Stimulated activated CD4-positive, alpha-beta T cell treated with anti-CD3 and anti-CD28 coated beads, Interleukin-4, amount 100 ng/mL, for 48 hours (primary cell): ENCODE measurements at places on chromosomes 2 and 18.

DNA sequence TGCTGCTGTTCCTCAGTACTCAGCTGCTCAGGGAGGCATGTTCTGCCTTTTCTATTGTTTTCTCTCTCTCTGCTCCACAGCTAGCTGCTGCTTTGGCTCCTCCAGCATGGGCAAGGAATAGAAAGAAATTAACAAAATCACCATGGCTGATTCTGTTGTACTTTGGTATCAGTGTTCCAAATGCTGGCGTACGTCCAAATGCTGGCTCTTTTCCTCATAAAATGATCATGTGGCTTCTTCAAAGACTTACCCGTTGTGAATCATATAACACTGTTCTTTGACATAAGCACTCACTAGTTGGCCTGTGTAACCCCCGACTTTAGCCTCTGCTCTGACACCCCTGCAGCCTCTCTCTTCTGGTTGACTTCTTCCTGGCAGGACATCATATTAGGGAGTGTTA lies 547.6 kb downstream of the CPS1 start:
- DNase-seq: no peak

- no peak for DNase-seq
Observed at GRCh38 chr2:40436093-40436475, 15.8 kb downstream of the SLC8A1 start.

DNA sequence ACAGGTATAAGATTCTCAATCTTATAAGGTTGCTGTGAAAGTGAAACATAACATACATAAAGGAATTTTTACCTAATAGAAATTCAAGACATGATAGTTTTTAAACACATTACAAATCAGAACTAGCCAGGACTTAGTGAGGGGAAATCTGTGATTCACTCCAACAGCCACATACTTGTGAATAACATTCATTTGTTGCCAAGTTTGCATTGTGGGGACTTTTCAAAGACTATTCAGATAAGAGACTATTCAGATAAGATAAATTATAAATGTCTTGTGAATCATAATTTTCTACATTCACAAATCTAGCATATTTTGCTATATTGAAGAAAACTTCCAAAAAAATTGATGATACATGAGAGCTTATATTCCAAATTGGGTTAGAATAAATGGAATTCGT lies 345.3 kb upstream of the CDH20 start:
- DNase-seq: no peak

DNA sequence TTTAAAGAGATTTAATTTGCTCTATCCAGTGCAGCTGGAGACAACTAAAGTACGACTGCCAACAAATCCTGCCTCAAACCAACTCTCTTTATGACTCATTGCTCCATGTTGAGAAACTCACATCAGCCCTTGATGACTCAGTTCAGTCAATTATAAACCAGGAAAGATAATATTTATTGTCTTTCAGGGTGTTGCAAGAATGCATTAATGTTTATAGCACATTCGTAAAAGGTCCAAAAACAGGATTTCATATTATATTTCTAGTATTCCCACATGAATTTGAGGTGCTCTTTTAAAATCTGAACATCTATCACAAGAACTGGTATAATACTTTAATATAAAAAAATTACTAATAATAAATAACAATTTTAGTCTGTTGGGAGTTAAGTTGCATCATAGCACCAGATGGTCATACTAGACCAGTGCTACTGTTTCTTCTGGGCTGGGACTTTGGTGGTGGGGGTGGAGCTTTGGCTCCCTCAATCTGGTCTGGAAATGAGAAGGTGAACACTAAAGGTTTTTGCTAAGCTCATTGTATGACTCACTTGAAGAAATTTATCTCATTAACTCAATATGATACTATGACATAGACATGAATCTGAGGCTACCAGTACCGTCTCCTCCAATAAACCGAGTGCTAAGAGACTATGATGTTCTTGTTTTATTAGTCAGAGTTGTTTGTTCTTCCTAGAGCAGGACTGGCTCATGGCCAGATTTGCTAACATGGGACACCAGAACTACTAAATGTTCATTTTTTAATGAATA lies 26.6 kb upstream of the MAP3K20 start:
- peak; percentile 36 for DNase-seq

GRCh38 chr18:27361477-27361876 lies 176.4 kb upstream of the CHST9 start:
- DNase-seq: no peak

DNA sequence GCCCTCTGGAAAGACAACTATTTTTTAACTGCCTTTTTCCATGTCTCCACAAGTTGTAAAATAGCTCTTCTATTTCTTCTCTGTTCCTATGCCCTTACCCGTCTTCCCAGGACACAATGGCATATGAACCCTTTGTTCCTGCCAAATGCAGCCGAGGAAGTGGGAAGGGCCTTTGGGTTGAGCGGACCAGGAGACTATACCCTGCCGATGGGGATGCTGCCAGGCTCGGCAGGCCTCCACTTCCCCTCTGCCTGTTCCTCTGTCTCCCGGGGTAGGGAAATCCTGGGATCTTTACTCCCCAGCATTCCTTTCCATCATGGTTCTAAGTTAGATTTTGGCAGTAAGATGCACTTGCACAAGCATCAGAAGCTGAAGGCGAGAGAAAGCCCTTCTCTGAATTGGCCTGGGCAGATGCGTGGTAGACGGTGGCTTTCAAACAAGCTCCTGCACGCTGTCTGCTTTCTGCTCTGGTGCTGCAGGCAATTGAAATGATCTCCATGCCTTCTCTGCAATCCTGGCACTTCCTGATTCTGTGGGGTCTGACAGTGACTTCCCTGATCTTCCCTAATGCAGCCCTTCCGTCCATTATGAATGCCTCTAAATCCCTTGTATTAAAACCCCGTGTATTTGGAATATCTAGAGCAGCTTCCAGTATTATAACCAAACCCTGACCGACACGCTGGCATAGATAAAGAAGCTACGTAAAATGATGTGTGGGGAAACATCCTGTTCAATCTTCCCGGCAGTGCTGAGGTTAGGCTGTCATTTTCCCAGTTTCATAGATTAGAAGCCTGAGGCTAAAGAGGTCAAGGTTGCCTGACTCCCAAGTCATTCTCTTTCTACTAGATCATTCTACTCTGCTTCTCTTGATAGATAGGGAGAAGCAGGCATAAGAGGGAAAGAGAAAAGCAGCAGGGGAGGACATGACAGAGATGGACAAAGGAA lies 69.8 kb downstream of the MCFD2 start:
- no peak for DNase-seq

GRCh38 chr2:133690780-133691179 lies 122.5 kb upstream of the NCKAP5 start:
- no peak for DNase-seq

- no peak for DNase-seq
Observed at GRCh38 chr2:212943351-212943750, 208.1 kb downstream of the IKZF2 start.

GRCh38 chr2:25377822-25378421 lies 36.2 kb upstream of the DNMT3A start:
- DNase-seq: no peak

GRCh38 chr2:201260302-201260800 lies at the start of gene CASP8:
CASP8 (plus strand) TSS chr2:201260536; CDS start chr2:201266487, 5,951 bp downstream.
- no peak for DNase-seq

GRCh38 chr2:171147081-171147480 lies 13.6 kb downstream of the TLK1 start:
- DNase-seq: no peak

DNA sequence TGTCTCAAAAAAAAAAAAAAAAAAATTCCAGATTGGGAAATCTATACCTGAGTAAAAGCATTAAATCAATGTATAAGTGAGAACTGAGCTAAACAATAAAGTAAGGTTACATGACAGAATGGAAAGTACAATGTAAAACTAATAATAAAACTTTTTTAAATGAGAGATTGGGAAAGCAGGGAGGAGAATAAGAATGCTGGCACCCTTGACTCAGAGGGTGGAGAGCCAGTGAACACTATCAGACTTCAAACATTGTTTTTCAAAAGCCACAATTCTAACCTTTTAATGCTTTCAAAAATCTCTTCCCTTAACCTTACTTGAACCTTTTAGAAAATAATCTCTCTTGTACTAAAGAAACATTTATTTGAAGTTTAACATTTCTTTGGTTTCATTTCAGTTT lies 63.5 kb downstream of the TBC1D8 start:
- no peak for DNase-seq

DNA sequence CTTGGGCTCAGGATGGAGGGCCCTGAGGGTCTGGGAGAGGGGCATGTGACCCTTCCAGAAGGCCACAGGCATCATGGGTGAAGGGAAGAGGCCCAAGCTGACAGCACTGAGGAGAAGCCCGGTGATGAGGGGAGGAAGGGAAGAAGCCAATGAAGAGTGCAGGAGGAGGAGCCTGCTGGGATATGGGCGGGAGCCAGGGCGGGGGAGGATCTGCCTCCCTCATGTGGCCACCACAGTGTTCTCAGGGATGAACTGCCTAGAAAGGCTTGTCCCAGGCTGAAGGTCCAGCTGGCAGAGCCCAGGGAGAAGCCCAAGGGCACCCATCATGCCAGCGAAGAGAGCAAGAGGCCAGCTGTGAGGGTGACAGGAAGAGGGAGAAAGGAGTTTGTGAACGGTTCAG lies 24.6 kb upstream of the PLB1 start:
- DNase-seq: no peak

GRCh38 chr2:156434461-156435291 lies 1.5 kb upstream of the GPD2 start:
- no peak for DNase-seq

DNA sequence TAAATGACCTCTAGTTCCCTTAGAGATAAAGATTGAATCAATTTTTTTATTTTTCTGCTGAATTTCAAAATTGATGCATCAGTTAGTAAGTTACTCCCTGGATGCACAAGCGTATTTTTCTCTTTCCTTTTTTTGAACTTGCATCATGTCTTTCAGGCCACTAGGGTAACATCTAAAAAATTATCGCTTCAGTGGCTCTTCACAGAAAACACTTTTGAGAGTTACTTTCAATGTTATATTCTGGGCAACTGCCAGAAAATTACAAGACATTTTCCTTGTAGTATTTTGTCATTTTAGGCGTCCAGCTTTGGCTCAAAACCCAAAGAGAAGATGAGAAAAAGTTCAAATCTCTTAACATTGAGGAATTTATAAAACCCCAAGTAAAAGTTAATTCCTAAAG lies 59.8 kb downstream of the DSEL start:
- DNase-seq: no peak

GRCh38 chr18:31190919-31191318 lies 28.3 kb upstream of the DSC1 start:
- no peak for DNase-seq

GRCh38 chr2:27893006-27893405 lies 2.5 kb downstream of the BABAM2 start:
- no peak for DNase-seq

DNA sequence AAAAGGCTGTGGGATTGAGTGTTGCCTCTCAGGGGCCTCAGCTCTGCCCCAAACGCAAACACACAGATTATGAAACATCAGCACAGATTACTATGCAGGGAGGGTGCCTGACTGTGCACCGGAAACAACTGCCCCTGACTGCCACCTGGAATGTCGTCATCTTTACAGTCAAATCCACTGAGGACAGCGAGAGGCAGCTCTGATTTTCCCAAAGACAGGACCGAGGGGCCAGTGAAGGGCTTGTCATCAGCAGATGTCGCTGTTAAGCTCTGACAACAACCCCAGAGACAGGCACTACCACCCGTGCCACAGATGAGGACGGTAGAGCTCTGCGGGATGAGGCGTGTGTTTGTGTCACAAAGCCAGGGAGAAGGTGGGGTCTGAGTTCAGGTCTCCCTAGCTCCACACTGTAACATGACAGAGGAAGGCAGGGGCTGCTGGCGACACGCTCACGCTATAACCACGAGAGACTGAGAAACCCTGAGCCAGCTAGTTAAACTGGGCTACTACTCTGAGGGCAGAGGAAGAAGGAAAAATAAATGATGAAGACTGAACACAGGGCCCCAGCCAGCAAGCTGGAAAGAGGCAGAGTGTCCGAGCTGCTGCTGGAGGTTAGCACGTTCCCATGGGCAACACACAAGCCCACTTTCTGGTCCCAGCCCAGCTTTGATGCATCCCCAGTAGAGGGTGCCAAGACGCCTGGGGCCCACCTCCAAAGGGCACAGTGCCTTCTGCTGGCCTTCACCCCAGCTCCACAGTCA lies 47.0 kb downstream of the PARD6G start:
- DNase-seq: no peak

- peak; percentile 25 for DNase-seq
Observed at GRCh38 chr2:111116011-111116746, 4.5 kb upstream of the BCL2L11 start.

GRCh38 chr2:219451661-219452360 lies 17.2 kb downstream of the SPEG start:
- no peak for DNase-seq

DNA sequence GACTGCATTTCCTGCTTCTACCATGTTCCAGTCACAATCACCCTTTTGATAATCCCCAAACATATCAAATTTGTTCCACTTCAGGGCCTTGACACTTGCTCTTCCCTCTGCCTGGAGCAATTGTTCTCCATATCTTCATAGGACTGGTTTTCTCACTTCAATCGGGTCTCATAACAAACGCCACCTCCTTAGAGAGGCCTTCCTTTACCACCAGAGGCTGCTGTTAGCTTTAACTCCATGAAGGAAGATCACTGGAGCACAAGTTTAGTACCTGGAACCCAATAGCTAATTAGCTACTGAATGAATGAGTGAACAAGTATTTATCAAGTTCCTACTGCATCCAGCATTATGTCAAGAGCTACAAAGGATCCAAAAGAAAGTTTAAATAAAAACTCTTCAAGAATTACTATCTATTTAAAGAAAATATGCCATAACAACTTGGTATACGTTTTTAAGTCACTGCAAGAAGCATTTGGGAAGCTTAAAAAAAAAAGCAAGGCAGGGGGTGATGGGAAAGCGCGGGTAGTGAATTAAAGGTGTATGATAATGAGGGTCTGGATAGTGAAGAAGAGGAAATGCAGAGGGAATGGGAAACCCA lies 58.8 kb downstream of the BAZ2B start:
- no peak for DNase-seq

GRCh38 chr2:26172189-26172870 lies 558 bp upstream of the GAREM2 start:
- no peak for DNase-seq

DNA sequence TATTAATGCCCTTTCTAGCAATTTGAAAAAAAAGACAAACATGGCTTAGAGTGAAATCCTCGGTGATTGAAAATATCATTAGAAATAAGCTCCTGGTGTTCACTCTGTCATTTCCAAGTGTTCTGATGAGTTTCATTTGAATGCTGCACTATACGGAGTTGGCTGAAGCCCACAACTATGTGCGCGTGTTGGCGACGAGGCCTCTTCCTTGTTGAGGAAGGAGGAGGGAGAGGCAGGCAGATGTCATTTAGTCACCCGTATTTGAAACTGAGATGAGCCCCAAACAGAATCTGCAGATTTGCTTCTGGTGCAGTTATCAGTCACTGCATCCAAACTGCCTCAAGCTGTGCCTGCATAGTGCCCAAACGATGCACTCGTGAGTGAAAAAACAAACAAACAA lies 23.5 kb upstream of the SKOR2 start:
- no peak for DNase-seq

DNA sequence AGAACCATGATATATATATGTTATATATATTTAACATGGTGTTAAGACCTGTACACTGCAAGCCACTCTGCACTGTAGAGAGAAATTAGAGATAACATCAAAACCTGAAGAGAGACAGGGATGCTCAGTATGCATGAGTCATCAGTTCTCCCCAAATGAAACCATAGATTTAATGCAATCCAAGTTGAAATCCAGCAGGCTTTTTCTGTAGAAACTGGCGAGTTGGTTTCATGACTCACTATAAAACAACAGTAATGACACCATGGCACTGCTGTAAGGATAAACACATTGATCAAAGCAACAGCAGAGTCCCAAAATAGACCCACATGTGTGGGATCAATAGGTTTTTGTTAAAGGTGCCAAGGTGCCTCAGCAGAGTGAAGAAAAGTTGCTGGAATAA lies 65.8 kb downstream of the RTP5 start:
- no peak for DNase-seq
